Right hindlimb (tissue), 1 donor: ENCODE measurements at places on chromosomes 7 and 10.

DNA sequence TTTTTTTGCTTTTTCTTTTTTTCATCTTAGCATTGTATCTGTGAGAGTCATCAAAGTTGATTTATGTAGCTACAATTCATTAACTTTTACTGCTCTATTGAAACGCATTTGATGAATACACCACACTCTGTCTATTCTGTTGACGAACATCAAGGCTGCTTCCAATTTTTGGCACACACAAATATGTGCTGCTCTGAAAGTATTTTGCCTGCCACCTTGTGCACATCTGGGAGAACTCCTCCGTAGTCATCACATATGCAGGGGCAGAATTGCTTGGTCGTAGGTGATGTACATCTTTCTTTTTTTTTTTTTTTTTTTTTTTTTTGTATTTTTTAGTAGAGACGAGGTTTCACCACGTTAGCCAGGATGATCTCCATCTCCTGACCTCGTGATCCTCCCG, 796.8 kb downstream of the KCNMA1 start:
- no peak for DNase-seq

DNA sequence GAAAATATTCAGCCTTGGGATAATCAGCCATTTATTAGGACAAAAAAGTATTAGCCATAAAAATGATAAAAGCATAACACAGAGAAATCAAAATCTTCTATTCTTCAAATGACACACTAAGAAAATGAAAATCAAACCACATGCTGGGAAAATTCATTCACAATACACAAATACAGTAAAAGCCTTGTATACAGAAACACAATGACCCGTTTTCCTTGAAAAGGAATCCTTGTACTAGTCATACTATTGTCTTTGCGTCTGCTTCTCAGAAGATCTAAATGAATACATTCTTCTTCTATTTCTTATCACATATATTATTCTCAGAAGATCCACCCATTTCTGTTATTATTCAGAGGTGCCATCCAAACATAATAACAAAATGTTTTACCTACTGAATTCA, 749.1 kb downstream of the CNTNAP2 start:
- no peak for DNase-seq

GRCh38 chr7:117130262-117130661, 177.0 kb downstream of the ST7 start:
- no peak for DNase-seq

DNA sequence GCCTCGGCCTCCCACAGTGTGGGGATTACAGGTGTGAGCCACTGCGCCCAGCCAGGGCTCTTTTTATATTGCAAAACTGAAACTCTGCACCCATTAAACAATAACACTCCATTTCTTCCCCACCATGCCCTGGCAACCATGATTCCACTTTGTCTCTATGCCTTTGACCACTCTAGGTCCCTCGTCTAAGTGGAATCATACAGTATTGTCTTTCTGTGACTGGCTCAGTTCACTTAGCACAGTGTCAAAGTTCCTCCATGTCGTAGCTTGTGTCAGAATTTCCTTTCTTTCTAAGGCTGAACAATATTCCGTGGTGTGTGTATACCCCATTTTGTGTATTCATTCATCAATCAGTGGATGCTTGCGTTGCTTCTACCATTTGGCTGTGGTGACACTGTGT, 46.2 kb downstream of the CUX1 start:
- no peak for DNase-seq

- no peak for DNase-seq
Measured at GRCh38 chr10:14543904-14544210, 213.1 kb upstream of the FRMD4A start.

DNA sequence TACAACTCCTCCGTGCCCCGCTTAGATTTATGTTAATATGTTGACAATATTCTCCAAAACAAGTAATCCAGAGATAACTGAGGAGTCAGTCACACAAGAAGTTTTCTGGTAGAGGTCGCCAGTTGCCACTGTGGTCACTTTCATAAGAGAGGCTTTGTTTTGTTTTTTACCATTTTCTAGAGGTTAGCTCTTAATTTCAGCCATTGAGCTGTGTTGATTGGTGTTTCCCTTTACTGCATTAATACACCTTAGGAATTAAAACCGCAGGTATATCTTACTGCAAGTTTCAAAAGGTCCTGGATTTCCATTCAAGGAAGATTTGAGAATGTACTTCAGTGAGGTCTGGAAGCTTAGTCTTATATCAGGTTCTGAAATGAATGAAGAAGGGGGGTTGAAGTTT, 3.5 kb downstream of the BMI1 start:
- DNase-seq, result no peak

GRCh38 chr10:78906734-78907390, 161.9 kb upstream of the ZMIZ1 start:
- no peak for DNase-seq

DNA sequence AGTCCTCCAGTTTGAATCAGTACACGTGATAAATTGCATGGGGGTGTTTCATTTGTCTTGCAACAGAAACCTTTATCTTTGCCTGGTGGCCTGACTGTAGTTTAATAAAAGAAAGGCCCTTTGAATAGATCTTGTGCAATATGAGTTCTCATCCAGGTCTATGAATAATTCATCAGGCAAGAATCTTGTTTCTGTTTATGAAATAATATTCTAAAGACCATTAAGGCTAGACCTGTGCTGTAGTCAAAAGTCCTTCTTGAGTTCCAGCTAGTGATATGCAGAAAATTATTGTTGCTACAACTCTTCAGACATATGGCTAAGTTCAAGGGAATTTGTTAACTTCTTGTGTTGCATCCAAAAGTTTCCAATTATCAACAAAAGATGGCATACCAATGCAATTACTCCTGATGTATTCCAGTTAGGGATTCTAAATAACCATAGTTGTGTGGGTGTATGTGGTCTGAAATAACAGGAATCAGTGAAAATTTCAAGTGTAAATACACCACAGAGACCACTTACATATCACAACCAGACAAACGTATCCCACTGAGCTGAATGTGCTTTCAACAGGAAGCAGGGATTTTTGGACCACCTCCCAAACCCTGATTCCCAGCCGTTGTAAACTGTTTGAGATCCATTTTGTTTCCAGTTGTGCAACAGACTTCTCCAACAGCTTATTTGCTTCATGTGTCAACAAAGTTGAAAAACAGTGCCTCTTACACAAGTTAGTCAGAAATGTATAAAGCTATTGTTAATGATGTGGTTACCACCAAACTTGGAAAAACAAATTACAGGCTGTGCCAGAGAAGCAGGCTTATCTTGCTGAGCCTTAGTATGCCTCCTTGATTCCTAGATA, 54.7 kb upstream of the BICC1 start:
- DNase-seq, result peak; percentile 75

- DNase-seq, result no peak
Measured at GRCh38 chr7:641269-641671, 85.2 kb upstream of the DNAAF5 start.

DNA sequence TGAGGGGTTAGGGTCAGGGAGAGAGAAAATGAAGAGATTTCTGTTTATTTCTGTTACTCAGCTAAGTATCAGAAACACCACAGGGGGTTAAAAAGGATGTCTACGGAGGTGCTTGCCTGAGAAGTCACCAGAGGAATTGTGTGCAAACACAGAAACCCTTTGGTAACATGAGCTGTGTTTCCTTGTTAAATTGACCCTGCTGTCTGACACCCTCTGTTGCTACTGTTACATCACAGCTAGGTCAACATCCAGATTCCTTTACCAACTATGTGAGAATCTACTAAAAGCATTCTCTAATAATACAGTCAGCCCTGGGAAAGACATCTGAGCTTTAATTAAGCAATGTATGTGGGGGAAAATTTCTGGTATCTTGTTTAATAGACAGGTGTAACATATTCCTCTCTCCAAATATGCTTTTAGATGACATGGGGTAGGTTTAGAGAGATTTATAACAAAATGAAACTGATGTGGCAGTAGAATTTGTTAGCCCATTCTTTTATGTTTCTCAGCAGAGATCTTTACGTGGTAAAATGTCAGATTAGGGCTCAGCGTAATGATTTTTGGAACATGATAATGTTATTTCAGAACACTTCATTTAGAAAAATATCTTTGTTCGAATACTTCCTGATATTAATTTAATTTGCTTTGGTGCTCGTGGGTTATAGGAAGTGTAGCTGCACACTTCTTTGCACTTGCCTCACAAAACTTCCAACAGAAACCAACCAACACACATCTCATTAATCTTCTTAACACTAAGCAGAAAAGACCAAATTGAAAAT, 168.0 kb upstream of the AHR start:
- no peak for DNase-seq

GRCh38 chr10:89342206-89342958, 14.6 kb downstream of the IFIT3 start:
- peak; percentile 53 for DNase-seq

- DNase-seq, result no peak
Measured at GRCh38 chr10:53997953-53998352, 803.1 kb downstream of the PCDH15 start.

- DNase-seq, result no peak
Measured at GRCh38 chr10:43737003-43737402, 88.3 kb upstream of the ZNF32 start.

DNA sequence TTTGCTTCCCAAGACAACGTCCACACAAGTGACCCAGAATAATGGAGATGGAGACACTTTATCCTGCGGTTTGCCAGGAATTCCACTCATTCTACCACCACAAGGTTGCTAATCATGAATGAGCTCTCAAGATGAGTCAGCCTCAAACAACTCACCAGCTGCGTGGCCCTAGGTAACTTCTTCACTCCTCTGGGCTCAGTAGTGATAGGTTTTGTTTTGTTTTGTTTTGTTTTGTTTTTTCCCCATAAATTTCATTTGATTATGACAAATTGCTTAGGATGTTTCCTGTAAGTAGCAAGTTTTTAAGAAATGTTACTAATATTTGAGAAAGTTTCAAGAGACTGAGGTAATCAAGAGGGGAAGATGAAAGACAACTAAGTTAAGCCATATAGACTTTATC, 286.8 kb downstream of the PARD3 start:
- DNase-seq, result no peak
